ENCODE measurements at places on chromosomes 6 and 20.

- DNase-seq = peak; percentile 52
These were observed 55.1 kb downstream of the KIF16B start for GRCh38 chr20:16517946-16518783.

DNA sequence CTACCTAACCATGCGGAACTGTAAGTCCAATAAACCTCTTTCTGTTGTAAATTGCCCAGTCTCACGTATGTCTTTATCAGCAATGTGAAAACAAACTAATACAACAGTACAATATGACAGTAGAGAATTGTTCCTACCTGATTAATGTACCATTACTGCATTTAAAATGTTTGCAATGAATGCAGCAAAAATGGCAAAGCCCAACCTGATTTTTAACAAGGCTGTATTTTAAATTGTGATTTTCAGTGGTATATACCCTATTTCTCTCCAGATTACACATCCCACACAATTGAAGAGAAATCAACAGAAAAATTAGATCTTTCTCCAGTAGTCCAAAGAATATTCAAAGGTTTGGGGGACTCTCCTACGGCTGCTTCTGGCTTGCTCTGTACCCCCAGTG is 3.3 kb upstream of the PCSK2 start:
- DNase-seq = no peak

GRCh38 chr6:43924222-43924702 is 154.3 kb downstream of the VEGFA start:
- DNase-seq = peak; percentile 88

DNA sequence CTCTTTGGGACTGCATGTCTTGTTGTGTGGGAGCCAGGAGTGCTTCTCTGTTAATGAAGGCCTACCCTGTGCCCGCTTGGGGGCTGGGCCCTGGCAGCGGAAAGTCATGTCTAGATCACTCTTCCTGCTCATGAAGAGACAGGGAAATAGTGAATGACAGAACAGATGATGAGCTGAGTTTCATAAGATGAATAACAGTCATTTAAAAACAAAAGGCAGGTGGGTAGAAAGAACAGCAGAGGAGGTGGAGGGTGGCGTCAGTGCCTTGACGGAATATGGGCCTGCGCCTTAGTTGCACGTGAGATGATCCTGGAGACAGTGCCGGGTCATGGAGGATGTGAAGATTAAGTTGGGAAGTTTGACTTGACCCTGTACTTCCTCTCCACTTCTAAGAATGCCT is 85.5 kb downstream of the ARID1B start:
- DNase-seq = no peak

DNA sequence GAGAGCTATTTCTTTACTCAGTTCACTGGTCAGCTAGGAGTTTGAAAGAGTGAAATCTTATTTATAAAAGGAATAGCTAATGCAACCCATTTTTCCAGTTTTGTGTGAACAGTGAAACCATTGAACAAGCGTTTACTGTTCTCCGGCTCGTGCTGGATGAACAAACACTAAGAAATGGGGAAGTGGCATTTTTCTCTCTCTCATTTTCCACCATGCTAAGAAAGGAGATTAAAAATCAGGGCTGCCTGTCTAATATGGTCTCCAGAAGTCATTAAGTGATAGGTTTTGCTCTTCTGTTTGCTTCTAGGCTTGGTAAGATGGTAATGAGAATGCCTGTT is 774 bp upstream of the SFT2D1 start:
- DNase-seq = peak; percentile 87

DNA sequence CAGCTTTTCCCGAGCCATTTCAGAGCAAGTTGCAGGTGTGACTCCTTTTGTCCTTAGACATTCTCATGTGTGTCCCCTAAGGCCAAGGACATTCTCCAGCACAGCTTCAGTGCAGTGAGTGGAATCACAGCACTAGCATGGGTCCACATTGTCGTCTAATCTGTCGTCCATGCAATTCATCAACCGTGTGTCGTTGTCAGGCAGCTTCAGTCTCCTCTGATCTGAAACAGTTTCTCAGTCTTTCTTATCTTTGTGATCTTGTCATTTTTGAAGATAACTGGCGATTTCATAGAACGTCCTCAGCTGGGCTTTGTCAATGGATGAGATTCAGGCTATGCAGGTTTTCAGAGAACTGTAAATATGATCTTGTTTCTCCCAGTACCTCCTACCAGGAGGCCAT is 31.7 kb downstream of the CST2 start:
- DNase-seq = no peak

- DNase-seq = peak; percentile 12
These were observed 20.1 kb upstream of the RNGTT start for GRCh38 chr6:88983532-88983931.

DNA sequence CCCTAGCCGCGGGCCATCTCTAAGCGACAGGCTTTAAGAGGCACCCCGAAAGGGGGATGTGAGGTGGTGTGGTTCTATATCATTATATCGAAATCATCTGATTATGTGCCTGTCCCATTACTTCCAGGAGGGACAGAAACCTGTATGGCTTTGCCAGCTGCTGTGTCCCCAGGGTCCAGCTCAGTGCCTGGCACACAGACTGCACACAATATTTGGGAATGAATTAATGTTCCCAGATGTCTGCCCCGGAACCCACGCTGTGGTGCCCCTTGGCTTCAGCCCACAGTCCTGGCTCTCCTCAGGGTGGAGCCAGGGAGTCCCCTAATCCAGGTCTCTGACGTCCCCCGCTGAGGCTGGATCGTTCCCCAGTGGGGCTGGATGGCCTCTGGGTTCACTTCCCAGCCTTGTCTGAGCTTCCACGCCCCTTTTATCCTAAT is 8.9 kb upstream of the AHCY start:
- DNase-seq = no peak

DNA sequence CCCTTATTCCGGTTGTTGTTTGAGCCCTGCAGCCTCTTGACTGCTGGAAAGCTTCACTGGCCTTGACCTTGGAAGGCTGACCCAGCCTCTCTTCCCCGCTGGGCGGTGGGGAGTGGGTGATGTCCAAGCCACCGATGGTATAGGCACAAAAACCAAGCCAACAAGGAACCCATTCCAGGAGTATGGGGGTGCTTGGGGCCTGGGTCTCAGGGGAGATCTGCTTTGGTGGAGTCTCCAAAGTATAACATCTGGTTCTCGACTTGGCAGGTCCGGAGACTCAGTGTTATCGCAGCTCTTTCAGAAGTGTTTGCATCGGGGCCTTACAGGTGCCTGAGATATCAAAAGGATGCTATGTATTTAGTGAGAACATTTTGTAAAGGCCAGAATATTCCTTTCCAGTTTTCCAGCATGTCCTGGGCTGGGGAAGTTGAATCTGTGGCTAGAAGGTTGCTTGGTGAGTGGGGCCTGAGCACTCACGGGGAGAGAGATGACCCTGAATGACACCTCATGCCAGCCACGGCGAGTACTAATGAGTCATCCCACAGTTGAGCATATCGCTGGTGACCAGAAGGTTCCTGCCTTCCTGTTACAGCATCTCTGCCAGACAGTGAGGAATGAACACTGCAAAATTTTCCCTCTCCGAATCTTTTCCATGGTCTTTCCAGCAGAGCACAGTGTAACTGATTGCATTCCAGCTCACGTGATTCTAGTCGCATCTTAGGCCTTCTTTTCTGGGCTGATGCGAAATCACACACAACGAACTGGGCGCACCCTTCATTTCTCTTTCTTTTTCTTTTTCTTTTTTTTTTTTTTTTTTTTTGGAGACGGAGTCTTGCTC is 133.9 kb downstream of the ZDHHC14 start:
- peak; percentile 71 for DNase-seq

GRCh38 chr6:37460805-37461204 is 27.8 kb downstream of the CMTR1 start:
- DNase-seq = no peak

DNA sequence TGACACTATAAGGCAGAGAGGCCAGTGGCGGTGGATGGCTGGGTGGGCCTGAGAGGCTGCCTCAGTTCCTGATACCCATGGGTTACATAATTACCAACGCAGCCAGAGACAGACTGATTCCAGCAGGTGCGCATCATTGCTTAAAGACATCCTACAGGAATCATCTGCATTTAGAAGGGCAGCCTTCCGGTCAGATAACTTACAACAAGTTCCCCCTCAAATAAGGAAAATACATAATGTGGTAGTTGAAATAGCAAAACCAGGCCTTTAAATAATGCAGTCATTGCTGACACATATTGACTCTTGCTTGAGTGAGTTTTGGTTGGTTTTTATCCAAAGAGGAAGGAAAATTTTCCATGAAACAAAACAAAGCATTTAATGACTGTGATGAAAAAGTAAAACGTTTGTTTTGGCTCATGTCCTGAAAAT is 81.9 kb downstream of the SIM1 start:
- no peak for DNase-seq

DNA sequence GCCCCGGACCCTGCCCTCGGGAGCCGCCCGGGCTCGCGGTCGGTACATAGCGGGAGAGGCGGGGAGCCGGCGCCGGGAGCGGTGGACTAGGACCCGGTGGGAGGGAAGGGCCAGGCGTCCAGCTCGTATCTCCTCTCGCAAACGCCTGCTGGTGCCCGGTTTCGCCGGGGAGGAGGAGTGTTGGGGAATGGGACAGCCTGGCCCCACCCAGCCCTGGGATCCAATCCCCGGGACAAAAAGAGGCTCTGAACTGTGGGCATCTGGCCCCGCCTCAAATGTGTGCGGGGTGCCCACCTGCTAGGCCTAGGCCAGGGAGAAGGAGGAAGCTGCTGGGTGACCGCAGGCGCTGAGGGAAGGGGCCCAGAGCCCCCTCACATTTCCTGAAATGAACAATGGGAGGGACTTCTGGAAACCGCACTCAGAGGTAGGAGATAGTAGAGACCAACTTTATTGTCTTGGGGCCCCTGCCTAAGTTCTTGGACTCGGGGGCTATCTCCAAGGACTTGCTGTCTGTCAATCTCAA is at the start of gene KCNK17:
TSS of gene KCNK17 (minus strand) at position 147 of the 523 bp plus-strand sequence. CDS start at position 48, 99 bp downstream.
- peak; percentile 59 for DNase-seq

DNA sequence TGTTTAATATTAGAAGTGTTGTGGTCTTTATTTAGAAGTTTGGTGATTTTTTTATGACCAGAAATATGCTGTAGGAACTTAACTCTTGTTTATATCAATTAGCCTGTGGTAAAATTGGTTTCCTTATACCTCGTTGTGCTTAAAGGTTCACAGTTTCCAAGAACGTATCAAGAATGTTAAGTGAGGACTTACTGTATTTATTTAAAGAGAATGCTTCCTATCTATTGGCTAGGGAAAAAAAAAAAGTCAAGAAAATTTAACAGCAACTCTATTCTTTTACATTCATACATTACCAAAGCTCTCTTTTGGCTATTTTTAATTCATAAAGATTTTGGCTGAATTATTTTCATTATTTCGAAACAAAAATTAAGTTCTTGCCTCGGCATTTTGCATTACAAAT is 1.6 kb downstream of the KIAA0319 start:
- no peak for DNase-seq

GRCh38 chr20:5991623-5992441 is 41.4 kb downstream of the MCM8 start:
- DNase-seq = no peak

DNA sequence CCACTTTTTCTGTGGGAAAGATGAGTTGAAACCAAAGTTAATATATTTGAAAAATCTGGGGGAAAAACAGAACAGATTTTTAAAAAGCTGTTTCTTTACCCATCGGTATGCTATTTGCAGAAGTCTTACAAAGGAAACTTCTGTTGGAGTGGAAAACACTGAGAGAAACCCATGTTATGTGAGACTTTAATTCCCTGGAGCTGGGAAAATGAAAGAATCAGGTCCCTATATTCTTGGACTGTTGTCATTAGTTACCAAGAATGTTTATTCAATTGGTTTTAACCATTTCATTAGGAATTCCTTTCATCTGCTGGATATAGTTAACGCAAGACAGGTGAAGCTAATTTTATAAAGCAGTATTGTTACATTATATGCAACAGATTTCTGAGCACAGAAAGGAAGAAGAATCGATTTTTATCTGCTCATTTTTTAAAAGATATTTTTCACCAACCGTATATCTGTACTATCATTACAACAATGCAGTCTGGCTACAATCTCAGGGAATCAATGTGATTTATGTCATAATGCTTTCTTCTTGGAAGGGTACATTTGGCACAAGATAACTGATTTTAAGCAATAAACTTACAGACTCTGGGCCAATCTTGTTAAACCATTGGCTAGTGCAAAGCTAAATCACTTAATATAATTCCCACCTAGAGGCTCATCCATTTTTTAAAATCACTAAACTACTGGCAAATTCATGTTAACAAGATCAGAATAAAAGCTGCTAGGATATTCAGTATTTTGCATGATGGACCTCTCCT is 170.0 kb downstream of the MOXD1 start:
- no peak for DNase-seq

DNA sequence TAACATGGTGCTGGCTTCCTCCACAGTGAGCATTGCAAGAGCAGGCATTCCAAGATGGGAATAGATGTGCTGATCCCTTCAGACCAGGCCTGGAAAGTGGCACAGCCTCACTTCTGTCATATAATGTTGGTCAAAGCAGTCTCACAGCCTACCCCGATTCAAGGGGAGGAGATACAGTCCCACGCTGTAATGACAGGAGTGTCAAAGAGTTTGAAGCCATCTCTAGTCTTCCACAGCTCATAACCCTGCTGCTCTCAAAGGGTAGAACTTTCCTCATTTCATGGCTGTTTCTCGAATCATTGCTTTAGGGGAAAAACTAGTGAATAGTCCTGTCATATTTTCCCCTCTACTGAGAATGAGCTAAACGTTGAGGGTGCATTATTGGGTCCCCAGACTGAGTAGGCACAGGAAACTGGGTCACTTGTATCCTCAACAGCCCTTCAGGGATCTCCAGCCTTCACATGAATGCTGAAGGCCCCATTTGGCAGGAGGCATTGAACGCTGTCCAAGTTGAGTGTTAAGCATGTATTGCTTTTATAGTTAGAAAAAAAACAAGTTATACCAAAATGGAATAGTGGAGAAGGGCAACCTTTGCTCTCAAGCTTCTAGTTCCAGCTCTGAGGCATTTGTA is 27.3 kb downstream of the DTD1 start:
- DNase-seq = no peak

- no peak for DNase-seq
These were observed 1.2 kb upstream of the DSE start for GRCh38 chr6:116369540-116369939.

GRCh38 chr6:5159162-5159561 is 74.0 kb downstream of the PPP1R3G start:
- no peak for DNase-seq
